ENCODE measurements at places on chromosomes 3 and 15.

DNA sequence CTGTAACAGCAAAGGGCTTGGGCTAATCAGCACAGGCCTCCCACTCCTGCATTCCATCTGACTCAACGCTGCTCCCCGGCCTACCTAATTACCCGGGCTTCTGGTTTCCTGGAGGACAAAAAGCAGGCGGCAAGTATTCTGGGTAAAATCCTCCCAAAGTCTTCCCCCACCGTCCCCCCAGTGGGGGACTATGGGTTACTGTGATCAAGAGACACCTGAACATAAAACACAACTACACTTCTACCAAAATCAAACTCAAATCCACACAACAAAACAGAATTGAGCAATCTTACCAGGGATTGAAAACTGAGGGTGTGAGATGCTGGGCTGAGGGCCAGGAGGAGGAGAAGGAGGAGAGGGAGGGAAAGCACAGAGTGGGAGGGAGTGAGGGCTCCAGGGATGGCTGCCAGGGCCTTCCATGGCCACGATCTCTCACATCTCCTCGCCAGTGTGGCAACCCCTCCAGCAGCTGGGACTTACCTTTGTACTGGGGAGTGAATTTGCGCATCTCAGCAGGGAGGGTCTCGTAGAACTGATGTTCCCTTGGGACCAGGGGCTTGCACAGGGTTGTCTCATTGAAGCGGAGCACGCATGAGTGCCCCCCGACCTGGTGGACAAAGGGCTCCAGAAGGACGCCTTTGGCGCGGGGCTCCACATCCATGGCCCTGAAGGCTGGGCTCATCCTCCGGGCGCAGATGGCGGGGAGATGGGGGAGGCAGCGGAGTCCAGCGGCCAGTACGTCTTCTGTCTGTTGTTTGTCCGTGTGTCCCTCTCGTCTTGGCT lies 9.1 kb upstream of the NCKIPSD start:
- no peak for DNase-seq

DNA sequence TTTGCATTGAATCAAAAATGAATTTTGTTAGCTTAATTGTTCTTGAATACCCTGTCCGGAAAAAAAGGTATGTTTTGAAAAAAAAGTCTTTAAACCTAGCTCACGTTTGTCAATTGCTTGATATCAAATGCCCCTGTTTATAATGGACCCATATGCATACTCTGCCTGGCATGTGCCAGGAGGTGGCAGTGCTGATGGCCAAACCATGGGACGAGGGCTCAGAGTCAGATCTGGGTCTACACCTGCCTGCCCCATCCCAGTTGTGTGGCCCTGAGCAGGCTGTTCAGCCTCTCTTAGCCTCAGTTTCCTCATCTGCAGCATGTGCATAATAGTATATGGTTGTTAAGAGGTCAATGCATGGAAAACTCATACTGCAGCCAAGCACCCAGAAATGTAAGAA lies 38.8 kb downstream of the PRKCD start:
- DNase-seq = no peak

DNA sequence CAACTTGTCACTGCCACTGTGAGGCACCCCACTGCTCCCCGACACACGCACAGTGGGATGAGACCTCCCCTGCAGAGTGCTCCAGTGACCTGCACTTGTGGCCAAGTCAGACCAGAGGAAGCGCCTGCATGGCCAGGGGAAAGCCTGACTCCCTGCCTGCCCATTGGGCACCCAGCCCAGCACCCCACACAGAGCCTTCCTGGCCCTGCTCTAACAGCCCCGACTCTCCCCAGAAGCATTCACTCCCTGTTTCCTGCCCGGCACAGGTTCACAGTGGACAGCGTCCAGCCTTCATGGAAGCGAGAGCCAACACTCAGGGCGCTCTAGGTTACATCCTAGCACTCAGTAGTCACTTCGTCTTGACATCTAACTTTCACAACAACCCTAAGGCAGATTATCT lies 27.8 kb downstream of the RBPMS2 start:
- DNase-seq = no peak

- no peak for DNase-seq
These were observed 39.4 kb upstream of the KY start for GRCh38 chr3:134690226-134690625.

GRCh38 chr3:13727890-13728289 lies 152.0 kb downstream of the WNT7A start:
- DNase-seq = no peak

- DNase-seq = peak; percentile 14
These were observed 65.1 kb downstream of the HMCES start for GRCh38 chr3:129343643-129344360.

- DNase-seq = no peak
These were observed 3.1 kb upstream of the CDV3 start for GRCh38 chr3:133570139-133570936.

DNA sequence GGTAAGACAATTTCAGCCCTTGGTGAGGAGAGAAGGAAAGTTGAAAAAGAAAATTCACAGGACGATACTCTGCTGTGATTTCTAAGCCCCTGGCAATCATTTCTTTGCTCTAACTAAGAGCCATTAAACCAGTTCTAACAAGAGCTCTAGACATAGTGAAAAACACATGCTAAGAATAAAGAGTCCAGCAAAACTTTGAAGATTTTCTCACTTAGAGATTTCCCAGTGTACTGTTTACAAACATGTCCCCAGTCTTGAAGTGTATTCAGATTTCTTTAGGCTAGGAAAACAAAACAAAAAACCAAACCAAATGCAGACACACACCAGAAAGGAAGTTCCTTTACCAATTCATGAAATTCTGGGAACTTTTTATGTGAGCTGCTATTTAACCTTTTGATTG lies 325.8 kb downstream of the PTPRG start:
- DNase-seq = no peak

DNA sequence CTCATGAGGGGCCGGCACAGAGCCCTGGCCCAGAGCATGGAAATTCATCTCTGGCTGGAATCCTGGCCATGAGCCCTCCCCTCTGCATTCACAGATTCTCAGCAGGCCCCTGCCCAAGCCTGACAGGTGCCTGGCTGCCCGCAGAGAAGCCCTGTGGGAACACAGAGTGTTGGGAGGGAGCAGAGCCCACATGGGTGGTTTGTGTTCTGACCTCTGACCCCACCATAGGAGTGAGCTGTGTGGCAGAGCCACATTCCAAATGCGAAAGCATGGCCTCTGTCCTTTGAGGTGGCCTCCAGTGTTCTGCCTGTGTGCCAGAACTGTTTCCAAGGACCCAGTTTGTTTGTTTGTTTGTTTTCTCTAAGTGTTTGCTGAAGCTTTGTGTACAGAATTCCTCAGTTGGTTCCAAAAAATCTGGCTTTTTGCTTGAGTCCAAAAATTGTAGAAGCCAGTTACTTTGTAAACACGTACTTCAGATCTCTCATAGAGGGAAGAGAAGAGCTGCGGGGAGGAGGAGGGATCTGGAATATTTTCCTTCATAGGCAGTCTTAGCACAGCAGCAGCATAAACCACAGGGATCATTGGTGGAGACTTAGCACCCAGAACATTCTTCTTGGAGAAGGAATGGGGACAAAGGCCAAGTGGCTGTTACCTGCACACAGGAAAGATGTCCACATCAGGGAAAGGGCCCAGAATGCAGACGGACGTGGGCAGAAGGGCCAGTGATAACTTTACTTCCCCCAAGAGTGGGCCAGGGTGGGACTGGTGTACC lies 36.0 kb downstream of the GRAMD2A start:
- no peak for DNase-seq

DNA sequence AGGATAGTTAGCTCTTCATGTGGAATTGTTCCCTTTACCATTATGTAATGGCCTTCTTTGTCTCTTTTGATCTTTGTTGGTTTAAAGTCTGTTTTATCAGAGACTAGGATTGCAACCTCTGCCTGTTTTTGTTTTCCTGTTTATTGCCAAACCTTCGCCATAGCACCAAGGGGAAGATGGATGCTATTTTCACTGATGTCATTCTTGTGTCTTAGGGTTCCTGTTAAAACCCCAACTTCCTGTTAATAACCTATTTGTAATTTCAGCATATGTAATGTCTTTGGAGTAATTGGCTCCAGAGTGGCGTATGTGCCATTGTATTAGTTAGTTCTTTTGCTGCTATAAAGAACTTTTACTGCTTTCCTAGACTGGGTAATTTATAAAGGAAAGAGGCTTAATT lies 10.8 kb downstream of the SAMMSON start:
- DNase-seq = no peak

DNA sequence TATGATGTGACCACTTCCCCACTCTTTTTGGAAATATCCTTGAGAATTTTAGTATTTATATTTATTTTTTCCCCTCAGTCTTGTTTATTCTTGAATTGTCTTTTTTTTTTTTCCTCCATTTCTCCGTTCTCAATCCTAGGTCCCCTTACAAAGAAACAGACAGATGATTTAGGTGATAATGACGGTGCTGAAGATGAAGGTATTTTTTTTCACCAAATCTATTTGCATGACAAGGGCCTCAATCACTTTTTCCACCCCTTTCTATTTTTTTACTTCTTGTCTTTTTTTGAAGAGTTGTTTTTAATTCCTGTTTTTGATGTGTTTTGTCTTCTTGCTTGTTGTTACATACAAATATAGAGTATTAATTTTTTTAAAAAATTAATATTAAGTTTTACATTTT lies 402.6 kb downstream of the NLGN1 start:
- no peak for DNase-seq

GRCh38 chr3:58325525-58325992 lies 7.1 kb upstream of the PXK start:
- DNase-seq = no peak

DNA sequence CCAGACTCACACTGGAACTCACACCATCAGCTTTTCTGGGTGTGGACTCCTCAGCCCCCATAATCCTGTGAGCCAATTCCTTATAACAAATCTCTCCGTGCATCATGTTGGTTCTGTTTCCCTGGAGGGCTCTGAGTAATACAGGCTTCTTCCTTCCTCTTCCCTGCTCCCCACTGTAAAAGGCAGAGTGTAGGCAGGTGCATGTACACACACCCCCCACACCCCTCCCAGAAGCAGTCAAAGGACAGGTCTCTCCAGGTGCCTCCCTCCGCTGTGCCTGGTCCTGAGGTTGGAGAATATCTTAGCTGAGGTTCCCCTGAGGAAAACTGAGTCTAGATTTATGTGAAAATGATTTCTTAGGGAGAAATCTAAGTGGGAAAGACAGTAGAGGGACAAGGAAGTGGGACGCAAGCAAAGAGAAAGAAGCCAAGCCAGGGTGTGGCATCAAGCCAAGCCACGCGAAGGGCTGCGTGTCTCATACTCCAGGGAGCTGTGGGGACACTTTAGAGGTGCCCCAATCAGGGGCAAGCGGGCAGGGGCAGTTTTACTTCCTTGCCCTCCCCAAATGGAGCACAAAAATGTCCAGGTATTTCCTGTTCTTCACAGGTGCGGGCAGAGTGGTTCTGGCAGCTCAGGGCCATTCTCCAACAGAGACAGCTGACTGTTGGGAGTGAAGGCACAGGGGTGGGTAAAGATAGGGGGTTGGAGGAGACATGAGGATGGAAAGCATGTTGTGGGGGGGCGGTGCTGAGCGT lies 86.6 kb downstream of the HMG20A start:
- DNase-seq = no peak

- DNase-seq = no peak
These were observed 267.6 kb downstream of the CNTN3 start for GRCh38 chr3:74346896-74347295.

GRCh38 chr3:54845551-54845950 lies 82.3 kb downstream of the LRTM1 start:
- no peak for DNase-seq

DNA sequence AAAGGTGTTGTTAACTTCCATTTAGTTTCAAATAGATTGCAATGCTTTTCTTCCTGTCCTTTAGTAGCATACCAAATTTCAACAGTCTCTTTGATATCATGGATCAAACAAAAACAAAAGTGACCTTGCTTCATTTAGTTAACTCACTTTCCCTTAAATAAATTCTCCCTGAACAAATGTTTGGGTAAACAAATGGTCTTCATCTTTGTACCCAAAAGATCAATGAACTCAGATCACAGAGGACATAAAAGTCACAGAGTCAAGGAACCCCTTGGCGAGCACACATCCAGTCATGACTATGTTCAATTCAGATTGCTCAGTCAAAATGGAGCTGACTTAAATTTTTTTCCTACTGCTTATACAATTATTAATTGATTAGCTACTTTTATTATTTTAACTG lies 20.6 kb upstream of the AQP9 start:
- no peak for DNase-seq

- DNase-seq = no peak
These were observed 594.1 kb downstream of the NR2F2 start for GRCh38 chr15:96924570-96924969.

GRCh38 chr15:33844597-33844996 lies 123.7 kb upstream of the CHRM5 start:
- no peak for DNase-seq

DNA sequence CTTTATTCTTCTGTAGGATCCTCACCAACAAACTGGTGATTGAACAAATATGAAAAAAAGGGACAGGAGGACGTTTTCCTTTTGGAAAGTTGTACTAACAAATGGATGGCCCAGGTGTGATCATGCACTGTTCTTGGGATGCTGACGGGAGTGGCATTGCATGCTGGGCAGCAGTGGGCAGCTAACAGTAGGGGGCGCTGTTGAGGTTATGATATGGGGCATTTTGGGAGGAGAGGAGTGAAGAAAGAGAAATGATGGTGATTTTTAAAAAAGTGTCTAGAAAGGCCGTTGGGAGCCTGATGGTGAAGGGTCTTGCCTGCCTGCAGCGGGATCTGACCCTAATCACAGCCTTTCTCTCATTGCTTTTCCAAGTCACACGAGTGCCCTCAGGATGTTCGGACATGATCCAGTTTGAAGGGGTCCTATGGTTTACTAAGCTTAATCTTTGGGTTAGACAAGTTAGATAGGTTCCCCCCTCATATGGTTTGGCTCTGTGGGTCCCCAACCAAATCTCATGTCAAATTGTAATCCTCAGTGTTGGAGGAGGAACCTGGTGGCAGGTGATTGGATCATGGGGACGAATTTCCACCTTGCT lies 46.2 kb upstream of the PRTG start:
- DNase-seq = no peak

DNA sequence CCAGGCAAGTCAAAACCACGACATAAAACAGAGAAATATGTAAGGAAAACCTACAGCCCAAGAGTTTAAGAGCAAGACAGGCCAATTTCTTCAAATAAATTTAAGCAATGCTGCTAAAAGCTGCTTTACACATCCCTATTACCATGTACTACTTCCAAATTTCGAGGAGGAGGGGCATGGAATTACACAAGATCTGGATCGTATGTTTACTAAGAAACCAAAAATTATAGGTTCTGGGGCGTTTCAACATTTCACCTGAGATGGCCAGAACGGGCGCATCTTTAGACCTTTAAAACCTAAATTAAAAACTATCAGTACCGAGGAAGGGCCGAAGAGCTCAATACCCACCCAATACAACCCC lies 664 bp upstream of the NR2C2 start:
- no peak for DNase-seq

GRCh38 chr3:4825436-4826236 lies 153.6 kb upstream of the BHLHE40 start:
- DNase-seq = no peak
